Endothelial cell of umbilical vein (primary cell): ENCODE measurements at places on chromosomes 2 and 18. TPM values are rescaled to one million over a fixed set of nuclear protein-coding genes. Genes with fewer than 3 reads are reported as not detected.

Gene COL4A3
- total RNA-seq = not detected in 2 replicates

- no peak for DNase-seq
Observed at GRCh38 chr2:188132385-188132784, 159.3 kb upstream of the GULP1 start.

GRCh38 chr18:27661320-27662018, 476.4 kb upstream of the CHST9 start:
- no peak for DNase-seq

Gene DNER
- not detected in 2 replicates for total RNA-seq

- DNase-seq = no peak
Observed at GRCh38 chr2:233039212-233039845, 6.9 kb downstream of the NEU2 start.

- DNase-seq = no peak
Observed at GRCh38 chr18:13449651-13450050, 231.1 kb downstream of the LDLRAD4 start.

Gene TUBA3E
- not detected in 2 replicates for total RNA-seq

DNA sequence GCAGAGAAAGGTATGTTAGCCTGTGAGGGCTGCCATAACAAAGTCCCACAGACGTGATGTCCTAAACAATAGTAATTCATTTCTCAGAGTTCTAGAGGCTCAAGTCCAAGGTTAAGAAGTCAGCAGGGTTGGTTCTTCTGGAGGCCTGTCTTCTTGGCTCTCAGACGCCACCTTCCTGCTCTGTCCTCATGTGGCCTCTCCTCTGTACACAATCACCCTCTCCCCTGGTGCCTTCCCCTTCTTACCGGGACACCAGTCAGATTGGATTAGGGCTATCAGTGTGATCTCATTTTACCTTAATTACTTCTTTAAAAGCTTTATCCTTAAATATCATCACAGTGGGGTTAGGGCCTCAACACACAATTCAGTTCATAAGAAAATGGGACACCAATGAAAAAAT, 860.5 kb downstream of the RNF144A start:
- DNase-seq = no peak
